ENCODE measurements at places on chromosomes 7 and 10. TPM values are rescaled to one million over a fixed set of nuclear protein-coding genes. Genes with fewer than 3 reads are reported as not detected.

The GPR15LG gene
- not detected for total RNA-seq

The ASIC3 gene
- not detected for total RNA-seq

The PHYHIPL gene
- total RNA-seq: under 0.01 TPM

The CPA1 gene
- total RNA-seq: not detected

The OGDH gene
- total RNA-seq: 74.4 TPM

The STOX1 gene
- total RNA-seq: 0.06 TPM

The AOAH gene
- not detected for total RNA-seq

The NUPR2 gene
- total RNA-seq: not detected

The MRLN gene
- total RNA-seq: not detected

The ZDHHC16 gene
- total RNA-seq: 38.7 TPM

The GLI3 gene
- 3.7 TPM for total RNA-seq

The FGFBP3 gene
- 1.1 TPM for total RNA-seq

The ZCWPW1 gene
- 2.6 TPM for total RNA-seq

The HOGA1 gene
- 2.5 TPM for total RNA-seq

The PDE6C gene
- total RNA-seq: not detected

The CTAGE4 gene
- 0.66 TPM for total RNA-seq

The CAV1 gene
- 315 TPM for total RNA-seq

The LIPF gene
- not detected for total RNA-seq

The AQP1 gene
- total RNA-seq: 127 TPM

The GNAI1 gene
- total RNA-seq: 8.3 TPM

The EPO gene
- not detected for total RNA-seq

The ADCY1 gene
- total RNA-seq: 0.12 TPM

The LBX1 gene
- not detected for total RNA-seq

The TMED4 gene
- 123 TPM for total RNA-seq

The TBRG4 gene
- 39.3 TPM for total RNA-seq

The TCERG1L gene
- not detected for total RNA-seq

The NPY gene
- not detected for total RNA-seq

The GIMAP6 gene
- total RNA-seq: 5.4 TPM

The CALML5 gene
- total RNA-seq: not detected

The OR6B1 gene
- not detected for total RNA-seq

The GRM3 gene
- total RNA-seq: not detected

The ZDHHC6 gene
- total RNA-seq: 24.6 TPM

The ZNF92 gene
- 4.6 TPM for total RNA-seq

The AGBL3 gene
- total RNA-seq: 1.6 TPM

All from aortic smooth muscle cell (primary cell).